Esophagus squamous epithelium (tissue), 5 donors: ENCODE measurements at places on chromosomes 5 and 9.

- no peaks in the 10 kb centered on the region for H3K4me1 ChIP-seq
- no peaks in the 10 kb centered on the region for H3K27me3 ChIP-seq
- no peak overlapping the region for H3K4me3 ChIP-seq
- no peak overlapping the region for H3K27ac ChIP-seq
- DNase-seq: no peak
Measured at GRCh38 chr5:145762833-145763232, 72.3 kb downstream of the PRELID2 start.

GRCh38 chr9:126646162-126646561, 32.4 kb downstream of the LMX1B start:
- H3K4me1 ChIP-seq: no peaks in the 10 kb centered on the region
- no peak overlapping the region for H3K4me3 ChIP-seq
- no peak overlapping the region for H3K27ac ChIP-seq
- peaks cover under 1% of the 10 kb centered on the region for H3K27me3 ChIP-seq
- DNase-seq: no peak
- H3K36me3 ChIP-seq: no peaks in the 10 kb centered on the region

DNA sequence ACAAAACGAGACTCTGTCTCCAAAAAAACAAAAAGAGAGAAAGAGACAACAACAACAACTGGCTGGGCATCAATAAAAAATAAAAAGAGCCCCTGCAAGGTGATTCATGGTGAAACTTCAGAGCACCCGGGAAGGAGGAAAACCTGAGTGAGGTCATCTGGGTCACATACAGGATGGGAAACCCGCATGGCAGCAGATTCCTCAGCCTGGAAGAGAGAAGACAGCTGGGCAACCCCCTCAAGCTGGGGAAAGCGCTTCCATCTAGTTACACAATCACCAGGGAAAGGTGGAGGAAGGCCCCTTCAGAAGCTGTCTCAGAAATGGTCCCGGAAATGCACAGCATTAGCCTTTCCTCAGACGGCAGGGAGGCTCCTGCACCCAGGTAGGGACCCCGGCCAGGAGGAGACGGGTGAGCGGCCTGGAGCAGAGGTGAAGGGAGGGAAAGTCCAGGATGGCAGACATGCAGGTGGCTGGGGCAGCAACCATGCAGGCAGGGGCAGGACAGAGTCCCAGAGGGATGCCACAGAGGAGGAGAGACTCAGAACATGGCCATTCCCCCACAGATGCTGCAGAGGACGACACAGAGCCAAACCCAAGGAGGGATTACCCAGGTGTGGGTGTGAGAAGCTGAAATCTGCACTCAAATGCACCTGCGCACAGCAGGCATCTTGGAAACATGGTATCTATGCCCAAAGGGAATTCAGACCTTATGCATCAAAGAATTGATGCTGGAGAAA, 29.4 kb downstream of the CAMSAP1 start:
- H3K4me3 ChIP-seq: no peak overlapping the region
- DNase-seq: no peak
- H3K4me1 ChIP-seq: no peaks in the 10 kb centered on the region
- peaks cover 55% of the 10 kb centered on the region for H3K36me3 ChIP-seq
- H3K27ac ChIP-seq: no peak overlapping the region
- H3K27me3 ChIP-seq: no peaks in the 10 kb centered on the region

- H3K27ac ChIP-seq: no peak overlapping the region
- DNase-seq: no peak
- no peaks in the 10 kb centered on the region for H3K27me3 ChIP-seq
Measured at GRCh38 chr9:107594908-107595530, 105.5 kb upstream of the KLF4 start.

DNA sequence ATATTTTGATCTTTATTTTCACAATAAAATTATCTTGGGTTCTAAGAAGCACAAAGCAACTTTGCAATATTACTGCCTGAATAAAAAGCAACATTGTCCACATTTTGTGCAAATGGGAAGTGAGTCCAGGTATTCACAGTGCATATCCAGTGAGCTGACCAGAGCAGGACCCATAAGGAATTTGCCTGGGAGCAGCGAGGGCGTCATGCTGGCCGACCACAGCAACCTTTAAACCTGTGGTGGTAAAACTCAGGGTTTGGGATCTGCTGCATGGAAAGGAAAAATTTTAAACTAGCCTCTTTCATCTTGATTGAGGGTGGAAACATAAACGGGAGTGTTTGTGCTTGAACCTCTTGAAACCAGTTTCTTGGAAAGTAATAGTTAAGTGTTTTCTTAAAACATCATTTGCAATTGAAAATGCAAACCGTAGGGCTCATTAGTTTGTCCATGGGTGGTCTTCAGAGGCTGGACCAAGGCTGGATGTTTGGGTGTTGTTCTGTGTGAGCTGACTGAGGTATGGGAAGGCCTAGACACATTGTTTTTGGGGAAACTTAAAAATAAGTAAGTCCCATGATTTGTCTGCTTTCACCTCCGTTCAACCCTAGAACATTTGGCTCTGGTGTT, 85.0 kb upstream of the ANKH start:
- H3K27me3 ChIP-seq: no peaks in the 10 kb centered on the region
- no peak overlapping the region for H3K27ac ChIP-seq
- no peaks in the 10 kb centered on the region for H3K4me1 ChIP-seq
- no peak overlapping the region for H3K4me3 ChIP-seq
- no peaks in the 10 kb centered on the region for H3K36me3 ChIP-seq

DNA sequence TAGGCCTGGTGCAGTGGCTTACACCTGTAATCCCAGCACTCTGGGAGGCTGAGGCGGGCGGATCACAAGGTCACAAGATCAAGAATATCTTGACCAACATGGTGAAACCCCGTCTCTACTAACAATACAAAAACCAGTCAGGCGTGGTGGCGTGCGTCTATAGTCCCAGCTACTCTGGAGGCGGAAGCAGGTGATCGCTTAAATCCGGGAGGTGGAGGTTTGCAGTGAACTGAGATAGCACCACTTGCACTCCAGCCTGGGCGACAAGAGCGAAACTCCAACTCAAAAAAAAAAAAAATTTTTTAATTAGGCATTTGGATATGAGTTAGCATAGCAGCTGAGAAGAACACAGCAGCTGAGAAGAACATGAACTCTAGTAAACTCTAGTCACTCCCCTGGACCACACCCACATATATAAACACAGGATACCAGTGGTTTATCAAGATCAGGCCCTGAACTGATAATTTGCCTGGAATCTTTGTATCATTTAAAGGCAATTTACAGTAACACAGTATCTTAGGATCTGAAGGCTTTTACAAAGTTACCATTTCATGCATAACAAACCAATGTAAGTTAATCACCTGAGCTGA, 4.6 kb upstream of the UGCG start:
- DNase-seq: no peak
- no peaks in the 10 kb centered on the region for H3K36me3 ChIP-seq
- H3K4me1 ChIP-seq: no peaks in the 10 kb centered on the region
- no peaks in the 10 kb centered on the region for H3K27me3 ChIP-seq

DNA sequence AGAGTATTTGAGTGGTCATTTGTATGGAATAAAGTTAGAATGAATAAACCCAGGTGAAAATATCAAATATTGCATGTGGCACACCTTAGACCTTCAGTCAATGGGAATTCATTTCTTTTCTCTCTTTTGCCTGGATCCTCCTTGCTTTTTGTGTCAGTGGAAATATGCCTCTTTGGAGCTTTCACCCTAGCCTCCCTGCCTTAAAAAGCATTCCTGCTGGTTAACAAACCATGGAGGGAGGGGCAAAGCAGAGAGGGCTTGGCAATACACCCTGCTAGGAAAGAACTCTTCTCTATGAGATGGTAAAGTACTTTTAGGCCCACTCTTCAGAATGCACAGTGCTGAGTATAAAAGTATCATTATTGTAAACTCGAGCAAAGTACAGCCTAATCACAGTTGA, 383.7 kb downstream of the DMAC1 start:
- no peaks in the 10 kb centered on the region for H3K36me3 ChIP-seq
- no peak overlapping the region for H3K4me3 ChIP-seq
- no peak overlapping the region for H3K27ac ChIP-seq
- H3K4me1 ChIP-seq: no peaks in the 10 kb centered on the region

GRCh38 chr9:128211186-128211980, 8.2 kb downstream of the DNM1 start:
- H3K4me3 ChIP-seq: no peak overlapping the region
- no peaks in the 10 kb centered on the region for H3K27me3 ChIP-seq
- no peaks in the 10 kb centered on the region for H3K36me3 ChIP-seq
- peak overlapping the region; percentile 32 for H3K27ac ChIP-seq

- no peaks in the 10 kb centered on the region for H3K36me3 ChIP-seq
- H3K27ac ChIP-seq: no peak overlapping the region
- no peak for DNase-seq
- no peak overlapping the region for H3K4me3 ChIP-seq
- H3K4me1 ChIP-seq: peaks cover 17% of the 10 kb centered on the region
Measured at GRCh38 chr9:16143310-16143709, 590.5 kb downstream of the CCDC171 start.

DNA sequence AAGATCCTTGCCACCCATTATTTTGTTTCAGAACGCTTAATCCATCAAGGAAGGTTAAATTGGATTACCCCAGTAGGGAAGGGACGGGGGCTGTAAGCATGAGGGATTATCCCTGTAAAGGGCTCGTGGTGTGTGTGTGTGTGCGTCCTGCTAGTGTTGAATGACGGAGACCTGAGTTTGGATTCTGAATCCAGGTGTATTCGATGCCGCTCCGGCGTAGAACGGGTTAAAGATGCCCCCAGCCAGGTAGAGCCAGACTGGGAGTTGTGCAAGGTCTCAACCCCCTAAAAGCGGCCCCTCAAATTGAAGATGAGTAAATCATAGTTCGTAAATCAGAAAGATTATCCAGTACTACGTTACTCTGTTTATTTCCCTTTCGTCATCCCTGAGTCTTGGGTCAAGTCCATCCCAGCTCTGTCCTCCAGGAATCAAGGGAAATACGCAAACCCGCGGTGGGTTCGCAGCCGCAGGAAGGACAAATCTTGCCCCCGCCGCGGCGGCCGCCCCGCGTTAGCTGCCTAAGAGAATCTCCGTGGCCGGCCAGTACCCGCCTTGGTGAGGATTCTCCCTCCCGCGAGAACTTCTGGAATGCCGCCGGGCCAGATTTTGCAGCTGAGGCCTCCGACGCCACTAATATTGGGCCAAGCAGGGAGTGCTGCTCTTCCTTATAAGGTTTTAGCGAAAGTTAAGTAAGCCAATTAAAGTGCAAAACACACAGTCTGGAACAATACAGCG, 586 bp upstream of the MTAP start:
- H3K4me1 ChIP-seq: peaks cover 6% of the 10 kb centered on the region
- no peaks in the 10 kb centered on the region for H3K27me3 ChIP-seq
- peak; percentile 21 for DNase-seq
- H3K27ac ChIP-seq: peak overlapping the region; percentile 88
- peak overlapping the region; percentile 70 for H3K4me3 ChIP-seq

GRCh38 chr9:131934673-131935072, 145.0 kb downstream of the MED27 start:
- H3K4me3 ChIP-seq: no peak overlapping the region
- no peak overlapping the region for H3K27ac ChIP-seq
- H3K4me1 ChIP-seq: no peaks in the 10 kb centered on the region
- H3K36me3 ChIP-seq: peaks cover 7% of the 10 kb centered on the region

DNA sequence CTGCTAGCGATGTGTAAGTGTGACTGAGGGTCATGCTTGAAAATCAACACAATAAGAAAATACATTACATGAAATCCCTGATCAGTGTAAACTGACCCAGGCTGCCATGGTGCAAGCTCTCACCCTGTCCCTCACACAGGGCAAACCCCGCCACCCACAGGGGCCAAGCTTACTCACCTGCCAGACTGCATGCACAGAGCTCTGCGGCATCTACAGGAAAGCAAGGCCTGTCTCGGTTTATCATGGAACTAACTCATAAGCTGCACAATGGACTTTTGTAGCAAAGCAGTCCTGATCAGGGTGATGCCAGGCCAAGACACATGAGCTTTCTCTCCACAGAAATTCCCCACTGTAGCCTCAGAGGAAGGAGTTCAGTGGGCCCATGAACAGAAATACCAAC, 9.7 kb downstream of the IPPK start:
- DNase-seq: no peak
- H3K4me1 ChIP-seq: peaks cover 34% of the 10 kb centered on the region
- H3K4me3 ChIP-seq: no peak overlapping the region
- no peaks in the 10 kb centered on the region for H3K27me3 ChIP-seq

DNA sequence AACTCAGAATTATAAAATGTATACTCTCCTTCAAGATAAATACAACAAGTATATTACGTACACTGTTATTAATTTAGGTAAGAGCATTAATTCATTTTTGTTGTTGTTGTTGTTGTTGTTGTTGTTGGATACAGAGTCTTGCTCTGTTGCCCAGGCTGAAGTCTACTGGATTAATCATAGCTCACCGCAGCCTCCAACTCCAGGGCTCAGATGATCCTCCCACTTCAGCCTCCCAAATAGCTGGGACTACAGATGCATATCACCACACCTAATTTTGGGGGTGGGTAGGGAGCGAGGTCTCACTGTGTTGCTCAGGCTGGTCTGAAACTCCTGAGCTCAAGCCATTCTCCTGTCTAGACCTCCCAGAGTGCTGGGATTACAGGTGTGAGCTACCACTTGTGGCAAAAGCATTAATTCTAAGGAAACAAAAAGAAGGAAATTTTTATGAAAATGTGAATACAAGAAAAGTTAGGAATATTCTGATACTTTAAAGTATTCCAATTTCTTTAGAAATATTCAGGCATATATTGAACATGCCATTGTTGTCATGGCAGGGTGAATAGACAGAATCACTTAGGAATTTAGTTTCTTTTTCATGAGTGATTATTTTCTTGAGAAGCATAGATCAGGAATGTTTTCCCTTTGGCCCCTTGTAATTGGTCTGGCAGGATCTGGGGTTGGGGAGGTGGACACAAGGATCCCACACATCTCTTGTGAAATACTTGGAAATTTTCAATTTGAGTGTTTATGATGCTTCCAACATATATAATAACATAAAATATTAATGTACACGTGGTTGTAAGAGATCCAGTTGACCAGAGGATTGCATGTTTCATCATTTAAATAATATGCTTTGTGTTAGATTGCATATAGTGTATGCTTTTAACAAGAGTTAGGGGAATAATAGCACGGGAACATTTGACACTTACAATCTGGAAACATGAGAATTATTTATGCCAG, 263.6 kb downstream of the FANCC start:
- no peaks in the 10 kb centered on the region for H3K36me3 ChIP-seq
- H3K4me1 ChIP-seq: peaks cover 47% of the 10 kb centered on the region
- peak overlapping the region; percentile 93 for H3K27ac ChIP-seq
- peak overlapping the region; percentile 44 for H3K4me3 ChIP-seq

DNA sequence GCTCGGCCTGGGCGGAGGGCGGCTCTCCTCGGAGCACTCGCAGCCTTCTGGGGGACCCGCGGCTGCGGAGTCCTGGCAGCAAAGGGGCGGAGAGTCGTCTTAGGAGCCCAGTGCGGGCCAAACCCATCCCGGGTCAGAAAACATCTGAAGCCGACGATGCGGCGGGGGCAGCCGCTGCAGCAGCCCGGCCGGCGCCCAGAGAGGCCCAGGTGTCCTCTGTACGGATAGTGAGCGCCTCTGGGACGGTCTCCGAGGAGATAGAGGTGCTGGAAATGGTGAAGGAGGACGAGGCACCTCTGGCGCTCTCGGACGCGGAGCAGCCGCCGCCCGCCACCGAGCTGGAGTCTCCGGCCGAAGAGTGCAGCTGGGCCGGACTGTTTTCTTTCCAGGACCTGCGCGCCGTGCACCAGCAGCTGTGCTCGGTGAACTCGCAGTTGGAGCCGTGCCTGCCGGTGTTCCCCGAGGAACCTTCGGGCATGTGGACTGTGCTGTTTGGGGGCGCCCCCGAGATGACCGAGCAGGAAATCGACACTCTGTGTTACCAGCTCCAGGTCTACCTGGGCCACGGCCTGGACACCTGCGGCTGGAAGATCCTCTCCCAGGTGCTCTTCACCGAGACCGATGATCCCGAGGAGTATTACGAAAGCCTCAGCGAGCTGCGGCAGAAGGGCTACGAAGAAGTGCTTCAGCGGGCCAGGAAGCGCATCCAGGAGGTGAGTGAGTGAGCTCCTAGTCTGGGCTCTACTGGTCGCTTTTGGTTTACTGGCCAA, 1.2 kb downstream of the JMY start:
- H3K4me3 ChIP-seq: peak overlapping the region; percentile 92
- no peak for DNase-seq
- H3K27ac ChIP-seq: peak overlapping the region; percentile 94
- H3K36me3 ChIP-seq: no peaks in the 10 kb centered on the region
- H3K4me1 ChIP-seq: peaks cover 12% of the 10 kb centered on the region
- no peaks in the 10 kb centered on the region for H3K27me3 ChIP-seq
